HS-27A (cell line): ENCODE measurements at places on chromosomes 2 and 18.
A peak's percentile ranks its signal among the peaks of the same experiment; 100 is the strongest.

DNA sequence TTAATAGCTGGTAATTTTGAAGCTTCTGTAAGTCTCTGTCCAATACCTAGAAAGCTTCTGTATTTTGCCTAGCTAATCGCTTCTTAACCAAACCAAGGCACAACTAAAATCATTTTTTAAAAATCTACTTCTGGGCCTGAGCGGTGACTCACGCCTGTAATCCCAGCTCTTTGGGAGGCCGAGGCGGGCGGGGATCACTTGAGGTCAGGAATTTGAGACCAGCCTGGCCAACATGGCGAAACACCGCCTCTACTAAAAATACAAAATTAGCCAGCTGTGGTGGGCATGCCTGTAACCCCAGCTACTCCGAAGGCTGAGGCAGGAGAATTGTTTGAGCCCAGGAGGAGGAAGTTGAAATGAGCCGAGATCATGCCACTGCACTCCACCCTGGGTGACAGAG lies 148.6 kb upstream of the FIGN start:
- DNase-seq, result peak; percentile 26

- no peak for DNase-seq
These were observed 3.6 kb upstream of the TSPYL6 start for GRCh38 chr2:54259413-54260240.

DNA sequence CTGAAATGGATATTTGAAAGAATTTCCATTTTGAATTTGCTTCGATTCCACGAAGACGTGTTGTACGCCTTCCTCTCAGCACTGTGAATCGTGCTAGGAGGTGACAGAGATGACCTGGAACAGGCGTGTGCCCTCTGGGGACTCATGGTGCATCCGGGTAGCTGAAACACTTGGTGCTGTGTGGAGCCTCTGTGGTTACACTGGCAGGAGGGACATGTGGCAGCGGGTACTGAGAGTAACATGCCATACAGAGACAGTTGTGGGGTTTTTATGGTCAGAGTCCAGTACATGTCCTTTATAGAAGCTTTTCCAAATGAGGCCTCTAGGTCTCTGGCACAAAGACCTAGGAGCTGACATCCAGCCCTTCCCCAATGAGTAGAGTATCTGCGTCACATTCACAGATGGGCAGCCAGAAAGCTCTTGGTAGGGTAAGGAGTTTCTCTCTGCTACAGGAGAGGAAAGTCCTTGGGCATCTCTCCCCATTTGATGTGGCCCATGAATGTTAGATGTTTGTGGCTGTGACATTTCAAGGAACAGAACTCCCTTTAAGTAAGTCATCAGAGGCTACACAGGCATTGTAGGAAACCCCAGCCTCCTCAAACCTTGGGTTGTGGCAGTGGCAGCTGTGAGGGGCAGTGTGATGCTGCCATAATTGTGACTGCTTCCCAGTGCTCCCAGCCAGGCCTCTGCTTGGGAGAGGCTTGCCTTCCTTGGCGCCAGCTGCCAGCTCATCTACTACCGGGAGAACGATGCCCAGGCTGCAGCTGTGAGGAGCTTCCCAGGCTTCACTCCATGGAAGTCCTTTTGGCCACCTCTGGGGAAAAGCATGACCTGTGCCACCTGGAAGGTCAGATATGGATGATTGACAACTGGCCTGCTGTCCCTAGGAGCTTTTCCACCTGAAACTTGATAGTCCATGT lies 80.6 kb downstream of the ACOXL start:
- no peak for DNase-seq

DNA sequence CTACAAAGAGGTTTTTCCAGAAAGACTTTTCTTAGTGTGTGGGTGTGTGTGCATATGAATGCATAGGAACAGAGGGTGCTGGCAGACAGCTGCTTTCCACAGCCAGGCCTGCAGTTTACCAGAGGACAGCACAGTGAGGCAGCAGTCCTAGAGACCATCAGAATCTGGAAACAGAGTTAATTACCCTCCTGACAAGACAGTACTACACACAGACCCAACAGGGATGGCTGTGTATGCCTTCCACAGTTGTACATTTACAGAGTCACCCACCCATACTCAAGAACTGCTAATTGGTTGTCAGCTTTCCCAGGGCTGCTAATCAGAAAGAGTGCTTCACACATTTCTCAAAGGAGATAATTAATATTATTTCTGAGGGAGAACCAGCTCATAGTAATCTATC lies 104.7 kb downstream of the FEZ2 start:
- DNase-seq, result no peak

DNA sequence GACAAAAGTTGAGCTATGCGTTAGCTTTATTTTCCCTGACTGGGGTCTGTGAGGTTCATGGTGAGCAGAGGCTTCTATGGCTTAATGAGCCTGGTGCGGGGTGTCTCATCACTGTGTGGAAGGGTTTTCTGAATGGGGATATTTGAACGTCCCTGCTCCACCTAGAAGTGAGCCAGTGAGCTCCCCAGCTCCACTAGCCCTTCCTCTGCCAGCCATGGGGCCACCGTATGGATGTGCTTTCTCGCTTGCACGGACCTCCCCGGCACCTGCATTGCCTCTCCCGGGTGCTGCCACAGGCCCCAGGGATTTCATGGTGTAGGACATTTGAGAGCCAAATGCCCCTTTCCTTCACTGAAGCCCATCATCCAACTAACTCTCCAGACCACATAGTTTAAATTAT lies 37.8 kb downstream of the CYP26B1 start:
- no peak for DNase-seq

- DNase-seq, result peak; percentile 27
These were observed 192.7 kb downstream of the DYSF start for GRCh38 chr2:71646028-71646427.

GRCh38 chr2:175744000-175744399 lies 258.1 kb downstream of the LNPK start:
- no peak for DNase-seq

GRCh38 chr2:168053676-168054075 lies 193.7 kb downstream of the STK39 start:
- no peak for DNase-seq
